IPS DF 19.7 (cell line): ENCODE measurements at places on chromosomes 1 and 21.

DNA sequence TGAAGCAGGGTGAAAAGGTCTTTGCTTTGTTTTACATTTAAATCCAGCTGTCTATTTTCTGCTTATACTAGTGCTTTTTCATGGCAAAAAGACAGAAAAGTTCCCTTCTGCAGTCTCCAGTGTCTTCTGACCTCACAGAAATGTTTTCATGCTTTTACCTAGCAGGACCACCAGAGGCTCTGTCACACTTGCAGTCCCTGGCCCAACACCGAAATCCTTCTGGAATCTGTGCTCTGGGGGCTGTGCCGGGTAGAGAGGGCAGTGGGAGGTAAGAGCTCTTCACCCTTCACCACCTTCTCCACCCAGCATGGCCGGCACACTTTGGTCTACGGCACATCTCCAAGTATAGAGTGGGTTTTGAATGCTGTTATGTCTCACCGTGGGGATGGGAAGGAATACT lies 20.8 kb downstream of the GNAT2 start:
- DNase-seq = peak; percentile 25

GRCh38 chr1:34978921-34979320 lies 6.2 kb downstream of the TMEM35B start:
- no peak for DNase-seq

DNA sequence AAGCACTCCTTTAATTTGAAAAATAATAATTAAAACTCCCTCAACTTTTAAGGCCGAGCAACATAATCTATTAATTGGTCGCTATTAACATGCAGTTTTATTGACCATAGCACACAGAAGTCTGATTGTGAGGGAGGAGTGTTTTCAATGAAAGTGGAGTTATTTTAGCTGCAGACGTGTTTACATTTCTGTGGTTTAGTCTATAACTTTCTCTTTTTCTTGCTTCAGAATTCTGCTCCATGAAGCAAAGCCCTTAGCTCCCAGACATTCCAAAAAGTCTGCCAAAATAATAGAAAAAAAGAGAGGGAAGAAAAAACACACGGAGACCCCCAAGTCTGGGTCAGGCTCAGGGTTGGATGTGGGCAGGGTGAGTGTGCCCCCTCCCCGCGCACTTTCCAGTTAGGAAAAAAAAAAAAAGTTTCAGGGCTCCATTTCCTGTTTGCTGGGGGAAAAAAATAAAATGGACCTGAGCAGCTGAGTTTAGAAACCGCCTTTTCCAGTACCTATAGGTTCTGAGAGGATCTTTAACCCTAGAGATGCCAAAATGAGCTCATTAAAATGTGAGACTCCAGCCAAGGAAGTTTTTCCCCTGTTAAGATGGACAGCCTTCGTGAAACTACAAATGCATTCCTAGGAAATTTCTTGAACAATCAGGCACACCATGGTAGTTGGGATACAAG lies 143.7 kb upstream of the ETS2 start:
- no peak for DNase-seq

DNA sequence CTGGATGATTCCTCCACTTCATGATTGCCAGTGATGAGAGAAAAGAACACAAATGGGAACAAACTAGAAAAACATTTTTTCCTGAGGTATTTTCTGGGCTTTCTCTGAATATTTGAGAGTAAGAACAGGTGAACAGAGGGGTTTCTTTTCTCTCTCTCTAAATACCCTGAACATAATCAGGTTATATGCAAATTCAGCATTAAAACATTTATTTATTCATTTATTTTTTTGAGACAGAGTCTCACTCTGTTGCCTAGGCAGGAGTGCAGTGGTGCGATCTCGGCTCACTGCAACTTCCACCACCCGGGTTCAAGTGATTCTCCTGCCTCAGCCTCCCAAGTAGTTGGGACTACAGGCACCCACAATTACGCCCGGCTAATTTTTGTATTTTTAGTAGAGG lies 5.8 kb upstream of the LEFTY2 start:
- DNase-seq = no peak

- DNase-seq = no peak
Measured at GRCh38 chr1:226625832-226626576, 77.4 kb downstream of the STUM start.

DNA sequence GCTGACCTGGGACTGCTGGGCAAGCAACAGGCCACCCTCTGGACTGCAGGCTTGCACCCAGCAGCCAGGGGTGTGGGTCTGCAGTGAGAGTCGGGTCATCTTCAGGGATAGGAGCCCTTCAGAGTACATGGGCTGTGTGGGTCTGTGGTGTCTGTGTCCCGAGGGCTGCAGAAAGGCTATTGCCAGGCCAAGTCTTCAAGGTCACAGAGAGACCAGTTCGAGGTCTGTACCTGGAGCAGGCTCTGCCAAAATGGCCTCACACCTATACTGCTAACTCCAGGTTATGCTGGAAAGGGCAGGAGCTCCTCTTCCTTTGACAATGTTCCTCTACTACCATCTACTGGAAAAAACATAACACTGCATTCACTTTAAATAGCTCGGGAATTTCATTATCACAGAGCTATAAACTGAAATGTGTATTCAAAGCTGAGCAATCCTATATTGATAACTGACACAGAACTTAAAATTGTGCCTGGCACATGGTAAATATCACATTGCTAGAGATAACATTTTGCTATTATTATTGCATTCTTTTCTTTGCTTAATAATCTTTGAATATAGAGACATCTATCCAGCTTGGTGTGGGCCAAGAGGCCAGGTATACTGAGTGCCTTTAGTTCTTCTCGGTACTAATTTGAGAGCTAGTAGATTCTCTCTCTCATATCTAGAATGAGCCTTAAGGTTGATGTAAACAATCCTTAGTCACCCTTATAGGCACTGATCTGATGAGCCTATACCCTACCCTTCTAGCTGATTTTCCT lies 6.9 kb upstream of the DNAH14 start:
- DNase-seq = no peak

GRCh38 chr1:195899762-195900352 lies 708.4 kb downstream of the KCNT2 start:
- DNase-seq = no peak

- no peak for DNase-seq
Measured at GRCh38 chr21:43001316-43001715, 27.0 kb downstream of the PKNOX1 start.

DNA sequence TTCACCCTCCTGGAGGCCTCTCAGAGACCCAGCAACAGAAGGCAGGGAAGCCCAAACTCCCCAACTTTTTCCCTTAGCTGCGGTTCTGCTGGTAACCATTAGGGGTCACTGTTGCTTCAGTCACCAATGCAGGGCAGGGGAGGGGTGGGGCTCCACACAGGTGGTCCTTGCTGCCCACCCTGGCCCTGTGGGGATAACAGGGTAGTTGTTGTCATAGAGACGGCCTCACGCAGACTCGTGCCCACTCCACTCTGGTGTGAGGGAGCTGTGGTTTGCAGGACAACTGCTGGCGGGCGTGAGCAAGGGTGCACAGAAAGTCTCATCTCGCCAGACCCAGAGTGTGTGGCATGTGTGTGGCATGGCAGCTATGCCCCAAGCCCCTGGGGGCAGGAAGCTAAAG lies 19.9 kb downstream of the INSRR start:
- DNase-seq = no peak

- DNase-seq = no peak
Measured at GRCh38 chr1:58782178-58783089, 1.4 kb downstream of the JUN start.

DNA sequence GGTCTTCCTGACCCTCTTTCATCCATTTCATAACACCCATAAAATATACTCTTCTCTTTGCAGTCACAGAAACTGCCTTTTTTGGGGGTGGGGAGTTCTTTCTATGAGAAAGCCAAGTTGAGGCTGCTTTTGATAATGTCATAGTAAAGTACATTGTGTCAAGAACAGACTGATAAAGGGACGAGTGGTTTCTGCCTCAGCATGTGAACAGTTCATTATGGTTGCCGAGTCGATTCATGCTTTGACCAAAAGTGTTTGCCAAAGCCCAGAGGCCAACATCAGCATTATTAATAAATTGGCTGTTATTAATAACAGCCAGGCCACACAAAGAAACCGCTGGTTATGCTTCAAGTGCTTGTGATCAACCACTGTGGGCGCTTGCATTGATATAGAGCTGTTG lies 162.0 kb downstream of the HUNK start:
- DNase-seq = no peak

DNA sequence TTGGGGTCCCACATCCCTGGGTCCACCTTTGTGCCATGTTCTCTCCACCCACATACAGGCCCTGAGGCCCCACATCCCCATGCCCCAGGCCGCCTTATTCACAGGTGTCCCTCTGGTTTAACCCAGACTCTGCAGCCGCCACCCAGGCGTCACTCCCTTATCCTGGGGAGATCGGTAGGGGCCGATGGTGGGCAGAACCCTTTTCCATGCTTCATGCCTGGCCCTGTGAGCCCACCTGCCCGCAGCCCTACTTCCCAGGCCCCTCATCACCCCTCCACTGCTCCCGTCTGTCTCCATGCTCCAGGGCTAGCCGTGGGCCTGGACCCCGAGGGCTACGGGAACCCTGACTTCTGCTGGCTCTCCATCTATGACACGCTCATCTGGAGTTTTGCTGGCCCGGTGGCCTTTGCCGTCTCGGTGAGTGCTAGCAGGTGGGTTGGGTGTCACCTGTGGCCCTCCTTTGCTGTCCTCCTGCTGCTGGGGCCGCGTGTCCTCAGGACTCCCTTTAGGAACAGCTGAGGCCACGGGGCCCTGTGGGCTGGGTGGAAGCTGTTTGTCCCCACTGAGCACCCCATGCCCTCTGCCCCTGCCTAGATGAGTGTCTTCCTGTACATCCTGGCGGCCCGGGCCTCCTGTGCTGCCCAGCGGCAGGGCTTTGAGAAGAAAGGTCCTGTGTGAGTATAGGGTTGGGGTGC lies 12.2 kb downstream of the PSRC1 start:
- no peak for DNase-seq

DNA sequence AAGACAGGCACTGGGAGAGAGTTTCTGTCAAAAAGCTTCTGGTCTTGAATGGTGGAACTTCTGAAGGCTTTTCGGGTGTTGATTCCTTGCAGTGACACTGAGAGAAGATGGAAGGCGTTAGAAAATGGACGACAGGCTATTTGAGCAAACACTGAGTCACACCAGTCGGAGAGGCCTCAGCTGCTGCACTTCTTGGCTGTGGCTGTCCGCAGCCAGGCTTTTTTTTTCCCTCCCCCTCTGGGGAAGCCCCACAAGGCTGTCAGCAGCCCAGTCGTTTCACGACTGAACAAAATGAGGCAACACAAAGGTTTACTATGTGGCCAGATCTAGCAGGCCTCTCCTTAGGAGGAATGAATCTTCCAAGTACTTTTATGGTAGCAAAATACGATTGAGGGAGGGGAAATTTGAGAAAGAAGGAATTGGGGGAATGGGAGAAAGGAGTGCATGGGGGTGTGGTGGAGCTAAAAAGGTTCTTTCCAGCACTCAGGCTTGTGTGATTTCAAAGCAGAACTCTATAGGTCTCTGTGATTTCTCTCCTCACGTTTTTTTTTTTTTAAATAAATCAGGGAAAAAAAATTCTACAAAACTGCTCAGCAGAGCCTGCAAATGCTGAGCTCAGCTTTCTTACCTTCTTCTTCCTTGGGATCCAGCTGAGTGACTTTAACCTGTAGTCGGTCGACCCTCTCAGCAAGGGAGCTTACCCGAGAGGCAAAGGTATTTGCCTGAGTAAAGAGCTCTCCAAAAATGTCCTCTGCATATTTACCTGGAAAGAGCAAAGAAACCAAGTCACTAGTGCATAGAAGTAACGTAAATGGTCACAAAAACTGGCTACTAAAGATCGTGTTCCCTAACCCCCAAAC lies 26.1 kb downstream of the GPR3 start:
- no peak for DNase-seq

DNA sequence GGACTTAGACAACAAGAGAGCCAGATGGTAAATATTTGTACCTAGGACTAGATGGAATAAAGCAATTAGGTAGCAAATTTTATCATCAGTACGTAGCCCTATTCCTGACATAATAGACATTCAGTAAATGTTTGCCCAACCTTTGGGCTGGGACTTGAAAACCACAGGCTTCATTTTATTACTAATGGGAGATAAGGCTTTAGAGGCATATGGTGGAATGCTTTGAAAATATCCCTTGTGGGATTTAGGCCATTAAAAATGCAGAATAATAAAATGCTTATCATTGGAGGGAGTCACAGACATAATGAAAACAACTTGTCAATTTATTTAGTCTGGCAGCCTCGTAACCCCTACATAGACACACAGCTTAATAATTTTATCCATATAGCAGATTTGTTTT lies 296.1 kb upstream of the SPAG17 start:
- no peak for DNase-seq

GRCh38 chr1:16625497-16626408 lies 12.4 kb upstream of the NBPF1 start:
- DNase-seq = no peak

GRCh38 chr1:51750729-51751128 lies 127.8 kb downstream of the NRDC start:
- no peak for DNase-seq

DNA sequence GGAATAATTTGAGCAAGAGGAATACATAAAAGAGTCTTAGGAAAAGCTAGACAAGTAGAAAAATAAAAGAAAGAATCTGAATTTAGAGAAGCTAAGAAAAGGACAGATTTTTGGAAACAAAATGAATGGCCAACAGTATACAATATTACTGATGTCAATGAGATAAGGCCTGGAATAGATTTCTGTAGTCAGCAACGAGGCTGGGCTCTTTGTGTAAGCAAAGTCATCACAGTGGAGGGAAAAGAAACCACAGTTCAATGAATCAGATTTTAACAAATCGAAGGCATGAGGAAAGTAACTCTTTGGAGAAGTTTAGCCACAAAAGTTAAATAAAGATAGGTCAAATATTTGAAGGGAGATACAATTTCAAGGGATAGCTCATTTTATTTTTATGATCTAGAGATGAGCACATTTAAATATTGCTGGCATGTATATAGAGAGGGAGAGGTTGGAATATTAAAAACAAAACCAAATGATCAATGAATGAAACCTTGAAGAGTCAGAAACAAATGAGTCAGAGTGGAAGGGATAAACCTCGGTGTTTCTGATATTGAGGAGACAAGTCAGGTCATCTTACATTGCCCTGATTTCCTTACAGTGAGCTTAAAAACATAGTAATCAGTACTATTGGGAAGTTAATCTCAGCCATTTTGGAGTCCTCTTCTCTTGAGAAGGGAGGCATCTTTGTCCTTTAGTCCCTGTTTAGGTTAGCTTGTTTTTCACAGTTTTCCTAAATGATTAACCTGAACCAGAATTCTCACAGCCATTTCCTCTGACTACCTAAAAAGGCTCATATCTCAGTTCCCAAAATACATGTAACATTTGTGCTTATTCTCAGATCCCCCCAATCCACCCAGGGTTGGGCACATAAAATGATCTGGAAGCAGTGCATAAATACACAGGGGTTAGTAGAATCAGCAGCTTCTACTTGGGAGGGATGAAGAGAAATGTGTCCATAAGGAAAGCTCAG lies 620.0 kb upstream of the B3GALT2 start:
- DNase-seq = no peak

- no peak for DNase-seq
Measured at GRCh38 chr1:211521102-211521815, 29.3 kb upstream of the RD3 start.
